ENCODE measurements at places on chromosomes 7 and 10.

GRCh38 chr7:156816943-156817572 lies 75.9 kb downstream of the LMBR1 start:
- peak; percentile 8 for DNase-seq

GRCh38 chr10:60340973-60341372 lies 48.7 kb downstream of the ANK3 start:
- peak; percentile 42 for DNase-seq

- no peak for DNase-seq
Measured at GRCh38 chr10:129709627-129710509, 242.8 kb downstream of the MGMT start.

- peak; percentile 11 for DNase-seq
Measured at GRCh38 chr7:1951159-1951536, 281.1 kb downstream of the ELFN1 start.

DNA sequence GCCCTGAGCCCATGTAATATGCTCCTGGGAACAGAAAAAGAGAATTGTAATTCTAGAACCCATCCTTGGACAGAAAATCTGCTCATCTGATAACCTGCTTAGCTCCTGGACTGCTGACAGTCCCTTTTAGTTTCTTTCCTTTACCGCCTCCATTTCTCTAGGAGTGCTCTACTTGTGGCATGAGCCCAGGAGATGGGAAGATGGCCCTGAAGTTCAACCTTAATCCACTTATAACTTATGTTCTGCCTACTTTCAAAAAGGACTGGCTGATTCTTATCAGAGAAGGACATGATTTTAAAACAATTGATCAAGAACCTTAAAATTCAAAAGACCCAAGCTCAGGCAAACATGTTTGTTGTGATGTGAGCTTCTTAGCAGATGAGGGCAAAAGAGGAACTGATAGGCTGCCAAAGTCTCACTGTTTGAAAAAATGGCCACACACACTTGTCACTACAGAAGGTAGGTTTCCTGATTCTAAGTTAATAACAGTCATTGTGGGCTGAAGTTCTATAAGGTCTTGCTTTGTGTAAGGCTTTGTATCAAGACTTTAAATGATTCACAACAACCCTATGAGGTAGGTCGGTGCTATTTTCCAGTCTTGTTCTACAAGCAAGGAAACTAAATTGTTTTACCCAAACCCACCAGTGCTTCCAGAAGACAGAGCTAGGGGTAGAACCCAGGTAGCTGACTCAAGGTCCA lies 94.3 kb upstream of the AFAP1L2 start:
- no peak for DNase-seq
